ENCODE measurements at places on chromosomes 2 and 18.
A peak's percentile ranks its signal among the peaks of the same experiment; 100 is the strongest.

DNA sequence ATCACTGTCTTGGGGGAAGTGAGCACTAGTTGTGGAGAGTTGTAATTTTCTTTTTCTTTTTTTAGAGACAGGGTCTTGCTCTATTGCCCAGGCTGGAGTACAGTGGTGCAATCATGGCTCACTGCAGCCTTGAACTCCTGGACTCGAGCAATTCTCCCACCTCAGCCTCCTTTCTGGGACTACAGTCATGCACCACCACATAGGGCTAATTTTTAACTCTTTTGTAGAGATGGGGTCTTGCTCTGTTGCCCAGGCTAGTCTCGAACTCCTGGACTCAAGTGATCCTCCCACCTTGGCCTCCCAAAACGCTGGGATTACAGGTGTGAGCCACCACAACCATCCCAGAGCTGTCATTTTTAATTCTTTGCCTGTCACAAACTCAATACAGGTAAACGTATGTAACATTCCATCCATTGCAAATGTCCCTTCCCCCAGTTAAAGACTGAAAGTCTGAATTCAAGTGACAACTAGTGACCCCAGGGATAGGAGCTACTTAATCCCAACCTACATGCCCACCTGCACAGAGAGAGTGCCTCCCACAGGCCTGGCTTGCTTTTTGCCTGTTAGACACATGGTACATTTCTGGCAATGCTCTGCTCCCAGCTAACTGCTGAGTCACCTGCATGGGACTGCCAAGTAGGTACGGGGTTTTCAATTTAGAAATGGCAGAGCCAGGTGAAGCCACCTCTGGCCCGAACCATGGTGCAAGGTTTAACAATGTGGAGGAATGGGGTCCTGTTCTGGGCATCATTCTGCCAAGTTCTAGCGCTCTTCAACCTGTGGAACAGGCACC lies 60.6 kb downstream of the CYB5A start:
- DNase-seq, result no peak

GRCh38 chr18:9513971-9514512 lies 38.7 kb downstream of the RALBP1 start:
- DNase-seq, result no peak

GRCh38 chr2:190626641-190627210 lies 22.2 kb upstream of the NAB1 start:
- DNase-seq, result no peak

- no peak for DNase-seq
Measured at GRCh38 chr2:98156304-98156703, 69.3 kb downstream of the VWA3B start.

DNA sequence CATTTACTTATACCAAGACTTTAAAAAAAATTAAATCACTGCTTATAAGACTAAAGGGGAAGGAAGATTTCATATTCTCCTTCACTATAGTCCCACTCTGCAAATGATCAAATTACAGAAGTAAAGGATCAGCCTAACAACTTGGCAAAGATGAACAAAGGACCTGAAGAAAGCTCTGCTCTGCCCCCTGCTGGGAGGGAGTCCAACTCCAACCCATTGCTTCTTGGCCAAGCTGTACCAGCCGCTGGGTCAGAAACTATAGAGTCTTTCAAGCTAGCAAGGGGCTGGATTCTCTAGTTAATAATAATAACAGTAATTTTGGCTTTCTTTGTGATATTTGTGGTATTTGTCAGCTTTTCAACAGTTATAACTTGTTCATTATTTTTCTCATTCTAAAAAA lies 927.0 kb upstream of the CRIM1 start:
- DNase-seq, result peak; percentile 85

- DNase-seq, result no peak
Measured at GRCh38 chr2:217396165-217396564, 536.3 kb upstream of the TNP1 start.

DNA sequence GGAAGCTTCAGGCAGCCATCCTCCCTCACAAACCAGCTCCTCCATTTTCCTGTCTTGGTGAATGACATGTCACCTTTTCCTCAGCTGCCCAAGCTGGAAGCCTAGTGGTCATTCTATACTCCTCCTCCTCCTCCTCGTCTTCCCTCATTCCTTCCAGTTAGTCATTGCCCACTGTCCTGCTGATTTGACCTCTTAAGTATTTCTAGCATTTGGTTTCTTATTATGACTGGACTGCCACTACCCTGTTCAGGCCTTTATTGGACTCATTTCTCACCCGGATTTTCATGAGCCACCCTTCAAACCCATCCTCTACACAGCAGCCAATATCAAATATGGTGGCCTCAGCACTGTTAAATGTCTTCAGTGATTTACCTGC lies 21.9 kb upstream of the MGAT5 start:
- no peak for DNase-seq

GRCh38 chr2:207155516-207156444 lies 10.0 kb downstream of the KLF7 start:
- DNase-seq, result no peak

DNA sequence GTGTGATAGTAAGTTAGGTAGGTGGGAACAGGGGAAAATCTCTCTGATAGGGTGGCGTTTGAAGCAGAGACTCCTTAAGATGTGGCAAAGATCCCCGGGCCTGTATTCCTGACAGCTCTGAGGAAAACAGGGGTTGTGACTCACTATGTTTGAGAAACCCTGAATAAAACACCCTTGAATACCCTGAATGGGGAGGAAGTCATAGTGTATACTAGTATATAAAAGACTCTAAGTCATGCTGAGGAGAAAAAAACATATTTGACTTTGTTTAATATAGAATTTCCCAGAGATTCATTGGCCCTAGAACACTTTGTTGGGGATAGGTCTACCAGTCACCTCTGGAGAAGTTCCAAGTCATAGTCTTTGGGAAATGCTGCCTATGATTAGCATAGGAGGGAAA lies 590.9 kb downstream of the IRS1 start:
- no peak for DNase-seq

- DNase-seq, result peak; percentile 14
Measured at GRCh38 chr2:222256250-222256649, 42.5 kb downstream of the PAX3 start.

DNA sequence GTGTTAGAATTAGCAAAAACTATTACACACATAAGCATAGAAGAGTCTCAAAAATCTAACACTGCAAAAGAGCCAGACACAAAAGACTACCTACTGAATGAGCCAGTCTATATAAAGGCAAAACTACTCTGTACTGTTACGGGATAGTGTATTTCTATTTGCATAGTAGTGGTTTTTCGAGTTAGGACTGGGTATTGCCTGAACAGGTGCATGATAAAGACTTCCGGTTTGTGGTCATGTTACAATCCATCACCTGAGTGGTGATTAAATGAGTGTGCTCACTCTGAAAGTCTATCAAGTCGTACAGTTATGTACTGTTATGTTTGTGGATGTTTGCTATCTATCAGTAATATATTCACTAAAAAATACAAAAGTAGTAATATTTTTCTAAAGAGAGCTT lies 523.3 kb upstream of the SYT4 start:
- no peak for DNase-seq

DNA sequence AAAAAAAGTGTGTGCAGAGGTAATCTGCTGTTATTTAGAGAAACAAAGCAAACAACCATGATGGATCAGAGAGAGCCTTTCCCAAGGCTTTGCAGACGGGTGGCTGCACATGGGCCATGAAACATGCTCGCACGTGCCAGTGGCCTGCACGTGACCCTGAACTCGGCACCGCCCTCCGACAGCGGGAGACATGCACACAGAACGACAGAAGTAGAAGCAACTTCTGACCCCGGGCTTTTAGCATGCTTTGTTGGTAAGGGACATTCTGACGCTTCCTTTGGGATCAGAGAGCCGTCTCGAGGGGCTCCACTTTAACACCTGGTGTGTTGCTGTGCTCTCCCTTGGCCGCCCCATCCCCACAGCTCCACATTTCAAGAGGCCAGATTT lies 112.5 kb downstream of the KCNF1 start:
- DNase-seq, result no peak

DNA sequence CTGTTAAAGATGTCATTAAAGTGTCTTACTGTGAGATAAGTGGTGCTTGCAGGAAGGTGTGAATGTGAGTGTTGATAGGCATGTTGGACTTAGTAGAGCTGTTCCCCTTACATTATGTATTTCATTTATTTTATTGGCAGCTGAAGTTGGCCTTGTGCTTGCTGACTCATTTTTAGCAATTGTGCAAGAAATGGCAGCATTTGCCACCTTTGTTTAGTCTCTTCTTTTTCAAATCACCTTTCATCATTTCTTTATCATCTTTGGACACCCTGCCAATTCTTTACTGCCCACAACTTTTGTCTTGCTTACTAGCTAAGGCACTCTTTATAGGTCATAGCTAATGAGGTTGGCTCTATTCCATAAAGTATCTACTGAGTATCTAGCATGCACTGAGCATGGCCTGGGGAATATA lies 130.3 kb upstream of the LYPD6 start:
- DNase-seq, result no peak

GRCh38 chr2:58594762-58595161 lies 353.6 kb upstream of the FANCL start:
- DNase-seq, result no peak

DNA sequence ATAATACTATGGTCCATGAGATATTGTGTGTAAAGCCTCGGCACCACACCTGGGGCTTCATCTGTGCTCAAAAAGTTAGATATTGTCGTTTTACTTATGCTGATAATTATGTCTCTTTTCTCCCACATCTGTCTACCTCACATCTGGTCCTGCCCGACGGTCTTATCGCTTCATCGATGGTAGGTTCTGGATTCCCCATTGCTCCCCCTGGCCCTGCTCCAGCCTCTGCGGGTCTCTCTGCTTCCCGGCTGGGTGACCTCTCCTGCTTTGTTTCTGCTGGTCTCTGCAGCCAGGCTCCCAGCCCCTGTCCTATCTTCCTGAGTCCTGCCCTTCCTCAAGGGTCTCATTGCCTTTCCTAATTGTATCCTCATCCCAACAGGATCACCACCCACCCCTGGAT lies 294.2 kb downstream of the NDUFA10 start:
- DNase-seq, result no peak

GRCh38 chr2:224986477-224986876 lies 55.8 kb downstream of the DOCK10 start:
- no peak for DNase-seq

DNA sequence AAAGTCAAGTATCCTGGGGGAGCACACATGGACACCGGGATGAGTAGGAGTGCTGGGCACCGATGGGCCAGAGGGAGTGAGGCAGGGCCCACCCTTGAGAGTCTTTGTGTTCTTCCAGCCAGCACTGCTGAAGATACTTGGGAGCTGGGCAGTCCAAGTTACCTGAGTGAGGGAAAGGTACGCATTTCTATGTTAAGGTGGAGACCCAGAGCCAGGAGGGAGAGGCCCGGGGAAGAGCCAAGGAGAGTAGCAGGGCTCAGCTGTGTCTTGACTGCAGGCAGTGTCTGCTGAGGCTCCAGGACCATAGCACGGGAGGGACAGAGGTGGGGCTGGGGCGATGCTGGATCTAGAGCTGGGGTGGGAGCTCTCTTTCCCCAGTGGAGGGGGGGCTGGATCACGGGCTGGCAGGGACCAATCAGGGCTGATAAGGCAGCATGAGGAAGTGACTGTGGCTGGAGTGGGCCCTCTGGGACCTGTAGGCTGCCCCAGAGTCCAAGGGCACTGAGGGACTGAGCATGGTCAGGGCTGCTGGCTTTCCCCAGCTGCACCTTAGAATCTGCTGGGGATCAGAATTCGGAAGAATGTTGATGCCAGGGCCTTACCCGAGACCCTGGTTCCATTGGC lies 289.2 kb downstream of the PHLPP1 start:
- DNase-seq, result no peak

GRCh38 chr18:80034852-80035406 lies 695 bp downstream of the RBFA start:
- no peak for DNase-seq

DNA sequence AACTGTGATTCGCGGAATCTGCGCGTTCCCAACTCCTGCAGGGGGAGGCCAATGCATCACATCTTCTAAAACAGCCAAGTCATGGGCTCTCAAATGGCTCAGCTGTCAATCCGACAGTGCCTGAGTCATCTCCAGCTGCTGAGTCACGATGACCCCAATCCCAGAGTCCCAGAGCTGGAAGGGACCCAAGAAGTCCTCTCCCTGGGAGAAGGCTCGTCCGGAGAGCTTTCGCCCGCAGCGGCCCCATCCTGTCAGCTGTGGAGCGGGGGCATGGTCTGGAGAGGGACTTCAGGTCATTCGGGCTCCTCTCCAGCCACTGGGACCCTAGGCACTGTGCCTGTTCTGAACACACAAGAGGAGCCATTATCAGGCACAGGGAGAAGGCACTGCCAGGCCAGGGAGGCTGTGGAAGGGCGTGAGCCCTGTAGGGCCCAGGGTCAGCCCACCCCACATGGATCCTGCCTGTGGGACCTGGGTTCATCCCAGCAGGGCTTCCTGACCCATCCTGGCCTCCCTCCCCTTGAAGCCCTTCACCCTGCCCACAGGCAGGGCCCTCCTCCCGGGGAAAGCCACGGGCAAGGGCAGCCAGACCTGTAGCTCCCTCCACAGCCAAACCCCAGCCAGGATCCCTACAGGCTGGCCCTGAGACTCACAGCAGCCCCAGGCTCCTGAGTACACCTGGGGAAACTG lies 47.6 kb upstream of the GPC1 start:
- DNase-seq, result no peak

GRCh38 chr2:176702131-176702530 lies 432.9 kb downstream of the MTX2 start:
- DNase-seq, result no peak

DNA sequence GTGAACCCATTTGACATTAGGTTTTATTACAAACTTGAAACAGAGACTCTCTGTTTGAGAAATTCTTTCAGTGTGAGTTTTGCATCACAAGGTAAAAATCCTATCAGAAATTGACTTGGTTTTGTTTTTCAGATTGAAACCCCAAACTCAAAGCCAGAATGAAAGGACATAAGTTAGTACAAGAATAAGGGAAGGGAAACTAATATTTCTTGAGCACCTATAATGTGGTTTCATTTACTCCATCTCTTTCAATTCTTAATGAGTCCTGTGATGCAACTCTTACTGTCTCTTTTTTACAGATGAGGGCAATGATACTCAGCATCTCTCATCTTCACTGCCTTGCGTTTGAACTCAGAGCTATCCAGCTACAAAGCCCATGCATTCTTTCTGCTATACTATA lies 210.0 kb upstream of the SIX3 start:
- no peak for DNase-seq

DNA sequence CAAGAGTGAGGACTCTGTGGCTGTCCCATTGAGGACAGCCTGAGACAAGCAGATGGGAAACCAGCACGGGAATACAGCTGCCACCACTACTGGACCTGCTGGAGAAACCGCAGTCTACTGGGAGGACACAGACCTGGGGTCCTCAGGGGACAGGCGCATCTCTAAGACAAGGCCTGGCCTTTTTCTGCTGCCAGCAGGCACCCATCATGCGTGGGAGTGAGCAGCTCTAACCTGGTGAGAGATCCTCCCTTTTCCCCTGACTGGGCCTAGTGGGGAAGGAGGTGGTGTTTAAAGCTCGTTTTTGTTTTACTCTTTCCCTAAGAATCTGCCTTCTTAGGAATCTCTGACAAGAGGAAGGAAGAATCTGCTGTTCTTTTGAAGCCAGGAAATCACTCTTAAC lies 36.6 kb downstream of the CYRIA start:
- no peak for DNase-seq

GRCh38 chr18:21682371-21683051 lies 22.1 kb downstream of the ABHD3 start:
- peak; percentile 24 for DNase-seq

- no peak for DNase-seq
Measured at GRCh38 chr2:48929571-48930301, 174.2 kb upstream of the LHCGR start.
